ENCODE measurements at places on chromosomes 6 and 20. TPM values are rescaled to one million over a fixed set of nuclear protein-coding genes. Genes with fewer than 3 reads are reported as not detected.

DNA sequence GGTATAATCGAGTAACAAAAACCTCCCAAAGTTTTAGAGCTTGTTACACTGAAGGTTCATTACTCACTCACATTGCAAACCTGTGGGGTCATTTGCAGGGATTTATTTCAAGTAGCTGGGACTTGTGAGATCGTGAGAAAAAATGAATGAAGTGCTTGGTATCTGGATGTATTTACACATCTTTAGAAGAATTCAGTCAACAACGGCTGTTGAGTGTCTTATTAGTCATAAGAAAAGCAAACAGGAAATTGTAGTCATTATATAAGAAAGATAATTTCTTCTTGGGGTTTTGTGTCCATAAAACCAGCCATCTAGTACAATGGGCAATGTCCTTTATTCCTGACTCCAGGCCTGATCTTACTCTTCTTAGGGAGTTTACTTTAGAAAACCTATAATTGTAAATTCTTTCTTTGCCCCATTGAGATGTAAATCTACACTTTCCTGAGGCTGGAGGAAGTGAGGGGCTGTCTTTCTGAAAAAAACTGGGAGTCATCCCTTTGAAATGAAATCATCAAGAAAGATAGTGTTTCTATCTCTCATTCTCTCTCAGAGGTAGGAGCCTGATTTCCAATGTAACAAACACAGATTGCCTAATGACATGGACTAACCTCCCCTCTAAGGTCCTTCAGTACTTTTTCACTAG, 202.5 kb upstream of the ASCC3 start:
- DNase-seq, result no peak
- no peaks in the 10 kb centered on the region for H3K36me3 ChIP-seq
- H3K4me1 ChIP-seq, result no peaks in the 10 kb centered on the region

GHRH gene
- total RNA-seq, result not detected

DNA sequence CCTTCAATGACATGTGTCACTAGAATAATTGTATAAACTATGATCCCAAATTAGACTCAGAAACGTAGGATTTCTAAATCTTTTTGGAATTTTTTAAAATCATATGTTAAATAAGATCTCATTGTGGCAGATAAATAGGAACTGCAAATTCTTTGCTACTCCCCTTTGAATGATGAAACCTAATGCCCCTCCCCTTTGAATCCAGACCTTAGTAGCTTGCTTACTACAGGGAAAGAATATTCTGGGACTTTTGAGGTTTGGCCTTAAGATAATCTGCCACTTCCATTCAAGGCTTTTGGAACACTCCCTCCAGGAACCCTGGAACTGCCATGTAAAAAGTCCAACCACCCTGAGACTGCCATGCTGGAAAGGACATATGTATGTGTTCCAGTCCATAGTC, 7.1 kb downstream of the TDP2 start:
- no peaks in the 10 kb centered on the region for H3K4me1 ChIP-seq
- no peak overlapping the region for H3K27ac ChIP-seq
- no peak for DNase-seq
- no peak overlapping the region for H3K4me3 ChIP-seq
- peaks cover 23% of the 10 kb centered on the region for H3K36me3 ChIP-seq

GRCh38 chr6:149209871-149210775, 107.4 kb upstream of the TAB2 start:
- H3K4me3 ChIP-seq, result no peak overlapping the region
- DNase-seq, result no peak
- H3K27ac ChIP-seq, result no peak overlapping the region
- H3K36me3 ChIP-seq, result no peaks in the 10 kb centered on the region

DNA sequence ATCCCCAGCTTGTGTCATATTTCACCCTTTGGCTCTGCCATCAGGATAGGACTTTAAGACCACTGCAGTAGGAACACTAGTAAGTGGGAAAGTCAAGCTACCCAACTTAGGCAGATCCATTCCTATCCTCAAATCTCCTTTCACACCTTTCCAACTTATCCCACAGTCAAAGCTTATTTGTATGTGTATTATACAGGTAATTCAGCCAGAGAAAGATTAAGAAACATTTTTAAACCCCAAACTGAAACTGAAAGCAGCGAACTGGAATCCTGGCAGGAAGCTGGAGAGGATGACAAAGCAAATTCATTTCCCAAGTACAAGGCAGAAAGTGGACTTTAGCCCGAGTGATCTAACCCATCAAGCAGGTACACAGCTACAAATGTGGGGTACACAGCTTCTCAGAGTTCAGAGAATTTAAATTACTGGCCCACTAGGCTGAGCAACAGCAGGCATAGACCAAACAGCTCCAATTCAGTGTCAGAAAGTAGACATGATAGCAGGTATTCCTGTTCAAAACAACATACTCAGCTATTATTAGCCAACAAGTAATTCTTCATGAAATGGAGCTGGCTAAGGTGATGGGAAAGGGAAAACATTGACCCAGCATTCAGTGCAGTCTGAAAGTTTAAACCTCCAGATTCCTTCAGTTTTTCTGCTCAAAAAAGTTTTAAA, 39.1 kb downstream of the ILRUN start:
- H3K27me3 ChIP-seq, result no peaks in the 10 kb centered on the region
- H3K36me3 ChIP-seq, result peaks cover 5% of the 10 kb centered on the region
- H3K4me3 ChIP-seq, result peak overlapping the region; percentile 36
- peaks cover 23% of the 10 kb centered on the region for H3K4me1 ChIP-seq

DNA sequence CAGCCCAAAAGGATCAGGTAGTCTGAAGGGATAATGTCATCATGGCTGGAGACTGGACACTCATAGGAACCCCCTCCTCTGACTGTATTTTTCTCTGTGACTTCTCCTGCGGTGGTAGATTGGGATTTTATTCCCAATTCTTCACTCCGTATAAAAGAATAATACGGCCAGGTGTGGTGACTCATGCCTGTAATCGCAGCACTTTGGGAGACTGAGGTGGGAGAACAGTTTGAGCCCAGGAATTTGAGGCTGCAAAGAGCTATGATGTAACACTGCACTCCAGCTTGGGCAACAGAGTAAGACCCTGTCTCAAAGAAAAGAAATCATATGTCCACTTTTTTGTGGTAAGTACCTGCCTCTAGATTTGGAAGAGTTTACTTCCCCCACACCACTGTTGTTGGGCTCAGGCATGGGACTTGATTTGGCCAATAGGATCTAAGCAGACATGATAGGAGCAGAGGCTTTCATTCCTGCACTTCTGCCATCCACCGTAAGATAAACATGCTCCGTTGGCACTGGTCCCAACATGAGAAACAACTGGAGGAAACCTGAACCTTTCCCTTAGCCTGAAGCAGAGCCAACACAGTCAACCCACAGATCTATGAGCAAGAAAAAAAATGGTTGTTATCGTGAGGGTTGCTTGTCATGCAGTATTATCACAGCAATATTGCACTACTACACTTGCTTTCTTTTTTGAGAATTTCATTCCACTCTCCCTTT, 82.0 kb downstream of the JPH2 start:
- H3K27ac ChIP-seq, result no peak overlapping the region
- H3K27me3 ChIP-seq, result no peaks in the 10 kb centered on the region
- peak; percentile 75 for DNase-seq
- no peak overlapping the region for H3K4me3 ChIP-seq

DNA sequence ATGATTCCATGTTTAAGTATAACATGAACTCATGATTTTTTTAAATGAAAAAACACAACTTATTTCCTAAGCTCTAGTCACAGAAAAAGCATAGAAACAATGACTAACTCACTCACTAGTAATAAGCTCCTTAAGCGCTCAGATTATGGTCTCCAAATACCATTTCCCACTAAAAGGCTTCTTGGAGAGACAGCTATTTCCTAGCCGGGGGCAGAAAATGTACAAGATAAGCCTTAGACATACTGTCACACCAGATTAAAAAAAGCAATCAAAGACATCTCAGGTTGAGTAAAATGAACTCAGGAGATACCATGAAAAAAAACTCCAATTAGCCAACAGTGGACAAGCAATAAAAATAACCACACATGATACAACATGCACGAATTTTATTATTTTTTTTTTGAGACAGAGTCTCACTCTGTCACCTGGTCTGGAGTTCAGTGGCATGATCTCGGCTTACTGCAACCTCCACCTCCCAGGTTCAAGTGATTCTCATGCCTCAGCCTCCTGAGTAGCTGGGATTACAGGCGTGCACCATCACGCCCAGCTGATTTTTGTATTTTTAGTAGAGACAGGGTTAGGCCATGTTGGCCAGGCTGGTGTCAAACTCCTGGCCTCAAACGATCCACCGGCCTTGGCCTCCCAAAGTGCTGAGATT, 14.9 kb downstream of the SRPK1 start:
- H3K4me3 ChIP-seq, result no peak overlapping the region
- no peak overlapping the region for H3K27ac ChIP-seq
